ENCODE measurements at places on chromosomes 13 and 19.

GRCh38 chr13:39038569-39039030 is 344 bp downstream of the NHLRC3 start:
- DNase-seq, result peak; percentile 18

DNA sequence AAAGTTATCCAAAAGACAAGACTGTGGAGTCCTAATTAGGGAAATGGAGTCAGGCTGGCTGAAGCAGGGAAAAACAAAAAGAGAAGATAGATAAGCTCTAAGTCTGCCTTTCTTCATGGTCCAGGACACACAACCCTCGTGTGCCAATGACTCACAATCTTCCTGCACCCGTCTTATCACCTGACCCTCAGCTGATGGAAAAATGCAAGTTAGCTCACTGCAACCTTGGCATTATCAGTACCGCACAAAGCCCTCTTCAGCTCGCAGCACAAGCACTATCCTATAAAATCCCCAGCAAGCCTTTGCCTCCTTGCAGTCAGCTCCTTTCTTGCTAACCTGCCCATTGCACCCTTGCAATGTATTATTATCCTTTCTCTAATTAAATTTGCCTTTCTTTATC is 4.3 kb downstream of the OR7A5 start:
- no peak for DNase-seq

GRCh38 chr13:51275101-51275500 is 52.9 kb downstream of the FAM124A start:
- no peak for DNase-seq

DNA sequence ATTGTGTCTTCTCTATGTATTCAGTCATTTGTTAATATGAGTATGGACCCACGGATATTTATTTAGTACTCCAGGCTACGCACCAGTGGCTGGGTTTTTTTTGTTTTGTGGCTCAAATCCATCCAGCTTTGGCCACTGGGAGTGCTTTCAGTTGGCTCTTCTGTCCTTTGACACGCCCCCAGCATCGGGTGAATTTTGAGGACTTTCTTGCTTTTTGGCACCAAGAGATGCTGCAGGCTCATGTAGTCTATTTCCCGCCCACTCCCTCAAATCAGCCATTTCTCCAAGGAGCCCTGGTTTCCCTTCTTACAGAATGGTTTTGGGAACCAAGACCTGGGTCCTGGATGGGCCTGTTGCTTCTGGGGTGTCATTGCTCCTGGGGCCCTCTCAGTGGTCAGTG is 55.8 kb downstream of the SMARCA4 start:
- no peak for DNase-seq

DNA sequence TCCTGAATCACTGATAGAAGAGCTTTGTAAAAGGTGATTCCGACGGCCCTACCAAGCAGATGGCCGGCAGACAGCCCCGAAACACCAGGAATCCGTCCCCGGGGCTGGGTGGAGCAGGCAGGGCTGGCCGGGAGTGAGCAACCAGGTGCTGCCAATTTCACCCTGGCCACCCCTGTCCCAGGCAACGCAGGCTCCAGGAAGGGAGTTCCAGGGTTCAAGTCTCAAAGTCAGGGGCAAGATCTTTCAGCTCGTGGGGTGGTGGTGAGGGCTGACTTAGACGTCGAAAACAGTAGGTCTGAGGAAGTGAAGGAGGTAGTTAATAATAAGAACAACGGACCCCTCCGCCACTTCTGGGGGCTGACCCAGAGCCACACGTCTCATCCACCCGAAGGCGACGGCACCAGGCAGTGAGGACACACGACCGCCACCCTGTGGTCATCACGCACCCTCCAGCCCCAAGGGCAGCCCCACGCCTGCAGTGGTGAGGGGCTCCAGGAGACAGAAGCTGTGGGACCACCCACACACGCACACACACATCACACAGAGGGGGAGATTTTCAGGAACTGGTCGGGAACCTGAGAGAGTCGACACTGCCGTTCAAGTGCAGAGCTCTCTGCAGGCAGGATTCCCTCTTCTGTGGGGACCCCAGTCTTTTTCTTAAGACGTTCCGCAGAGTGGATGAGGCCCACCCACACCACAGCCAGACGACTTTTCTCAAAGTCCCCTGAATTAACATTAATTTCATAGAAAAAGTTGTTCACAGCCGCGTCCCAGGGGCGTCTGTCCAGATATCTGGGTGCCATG is 67.2 kb downstream of the SPACA7 start:
- DNase-seq, result no peak

Measured in stimulated activated CD4-positive, alpha-beta T cell treated with anti-CD3 and anti-CD28 coated beads, TNF-alpha, amount 100 ng/mL, for 1 hour (primary cell).